GM20000 (cell line): ENCODE measurements at places on chromosomes 13 and 19.
A peak's percentile ranks its signal among the peaks of the same experiment; 100 is the strongest.

DNA sequence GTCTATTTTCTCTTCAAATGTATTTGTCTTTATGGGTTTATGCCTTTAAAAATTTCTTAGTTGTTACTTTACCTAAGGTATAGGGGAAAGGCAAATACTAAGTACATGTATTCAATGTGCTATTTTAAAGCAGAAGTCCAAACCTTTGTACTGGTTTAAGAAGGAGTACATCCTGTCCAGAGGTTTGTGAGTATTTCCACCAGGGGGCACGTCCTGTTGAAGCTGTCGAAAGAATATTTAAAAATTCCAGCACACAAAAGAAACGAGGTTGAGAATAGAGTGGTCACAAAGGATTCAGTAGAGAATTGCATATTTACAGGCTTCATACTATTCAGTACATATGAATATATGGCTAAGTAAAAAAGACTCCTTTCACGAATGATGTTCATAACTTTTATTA, 59.8 kb downstream of the URI1 start:
- no peak for DNase-seq

DNA sequence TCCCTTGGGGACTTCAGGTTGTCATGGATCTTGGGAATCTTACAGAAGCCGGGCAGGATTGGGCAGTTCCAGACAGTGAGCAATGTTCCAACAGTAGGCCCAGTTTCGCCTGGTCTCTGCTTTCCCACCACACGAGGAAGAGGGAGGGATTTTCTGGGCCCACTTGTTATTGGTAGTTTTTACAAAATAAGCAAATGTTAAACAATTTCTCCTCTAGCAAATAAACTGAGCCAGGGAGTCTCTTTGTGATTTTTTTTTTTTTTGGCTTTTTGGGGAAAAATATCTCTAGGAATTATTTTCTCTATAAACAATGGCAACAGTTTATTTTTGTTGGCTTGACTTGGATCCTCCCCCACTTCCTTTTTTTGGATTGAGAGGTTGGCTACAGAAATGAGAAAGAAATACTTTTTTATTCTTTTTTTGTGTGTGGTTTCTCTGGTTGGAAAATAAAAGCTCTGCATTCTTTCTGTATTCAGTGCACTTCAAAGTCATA, 89.3 kb downstream of the TM9SF2 start:
- no peak for DNase-seq

- peak; percentile 70 for DNase-seq
Observed at GRCh38 chr13:33228648-33229445, 56.7 kb downstream of the STARD13 start.

- DNase-seq = no peak
Observed at GRCh38 chr13:107993239-107993949, 221.9 kb downstream of the LIG4 start.

DNA sequence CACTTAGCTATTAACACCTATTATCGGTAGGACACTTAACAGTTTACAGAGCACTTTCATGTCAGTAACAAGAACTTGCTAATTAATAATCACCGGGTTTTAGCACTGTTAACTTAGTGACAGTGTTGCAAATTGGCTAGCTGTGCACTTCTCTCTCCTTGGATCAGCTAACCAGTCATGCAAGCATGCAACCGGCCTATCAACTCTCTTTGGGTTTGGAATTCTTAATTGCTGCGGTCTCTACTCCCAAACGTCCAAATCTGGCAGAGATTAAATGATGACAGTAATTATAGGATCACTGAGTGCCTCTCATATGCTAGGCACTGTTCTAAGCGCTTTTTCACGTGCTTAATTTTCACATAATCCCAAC, 1.2 kb downstream of the EPS15L1 start:
- DNase-seq = no peak

DNA sequence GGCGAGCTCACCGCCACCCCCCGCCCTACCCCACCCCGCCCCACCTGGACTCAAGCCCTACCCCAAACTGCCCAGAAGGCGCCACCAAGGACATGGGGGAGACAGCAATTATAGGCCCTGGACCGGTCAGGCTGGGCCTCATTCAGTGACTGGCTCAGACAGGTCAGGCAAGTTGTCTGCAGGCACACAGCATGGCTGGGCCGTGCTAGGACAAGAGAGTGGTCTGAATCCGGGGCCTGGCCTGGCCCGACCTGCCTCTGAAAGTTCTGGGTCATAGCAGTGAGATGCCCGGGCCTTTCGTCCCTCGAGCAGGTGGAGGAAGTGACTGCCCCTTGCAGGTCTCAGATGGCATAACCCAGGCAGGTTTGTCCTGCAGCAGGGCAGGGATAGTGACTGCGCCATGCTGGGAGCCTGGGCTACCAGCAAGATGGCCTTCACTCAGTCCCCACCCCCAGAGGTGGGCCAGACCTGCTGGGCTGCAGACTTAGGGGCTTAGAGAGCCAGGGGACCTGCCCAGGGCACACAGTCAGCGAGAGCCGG, 21.0 kb downstream of the COMP start:
- no peak for DNase-seq

DNA sequence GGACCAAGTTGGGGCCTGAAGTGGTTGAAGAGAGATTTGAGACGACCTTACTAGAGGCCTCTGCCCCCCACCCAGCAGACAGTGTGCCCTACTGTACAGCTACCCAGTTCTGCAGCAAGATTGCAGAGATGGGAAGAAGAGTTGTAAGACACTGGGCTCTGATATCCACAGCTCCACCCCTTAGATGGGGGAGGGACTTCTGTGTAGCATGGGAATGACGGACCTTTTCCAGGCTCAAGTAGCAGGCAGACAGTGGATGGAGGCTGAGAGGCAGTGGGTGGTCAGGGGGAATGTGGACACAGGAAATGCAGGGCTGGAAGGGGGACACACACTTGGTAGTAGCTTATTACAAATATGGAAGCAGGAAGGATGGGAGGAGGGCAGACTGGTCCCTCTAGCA, 13.0 kb downstream of the LRFN3 start:
- no peak for DNase-seq

DNA sequence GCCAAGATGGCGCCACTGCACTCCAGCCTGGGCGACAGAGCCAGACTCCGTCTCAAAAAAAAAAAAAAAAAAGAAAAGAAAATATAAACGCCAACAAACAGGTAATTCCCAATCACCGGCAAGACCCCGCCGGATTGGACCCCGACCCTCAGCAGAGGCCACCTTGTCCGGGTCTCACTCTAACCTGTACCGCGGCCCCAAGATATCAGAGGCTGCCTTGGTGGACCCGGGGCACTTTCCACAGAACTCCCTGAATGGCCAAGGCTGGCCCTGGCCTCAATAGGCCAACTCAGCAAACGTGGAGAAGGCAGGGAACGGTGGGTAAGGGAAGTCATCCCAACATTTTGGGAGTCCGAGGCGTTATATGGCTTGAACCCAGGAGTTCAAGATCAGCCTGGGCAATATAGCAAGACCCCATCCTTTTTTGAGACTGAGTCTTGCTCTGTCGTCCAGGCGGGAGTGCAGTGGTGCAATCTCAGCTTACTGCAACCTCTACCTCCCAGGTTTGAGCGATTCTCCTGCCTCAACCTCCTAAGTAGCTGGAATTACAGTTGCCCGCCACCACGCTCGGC, 27.8 kb downstream of the MAN2B1 start:
- no peak for DNase-seq

DNA sequence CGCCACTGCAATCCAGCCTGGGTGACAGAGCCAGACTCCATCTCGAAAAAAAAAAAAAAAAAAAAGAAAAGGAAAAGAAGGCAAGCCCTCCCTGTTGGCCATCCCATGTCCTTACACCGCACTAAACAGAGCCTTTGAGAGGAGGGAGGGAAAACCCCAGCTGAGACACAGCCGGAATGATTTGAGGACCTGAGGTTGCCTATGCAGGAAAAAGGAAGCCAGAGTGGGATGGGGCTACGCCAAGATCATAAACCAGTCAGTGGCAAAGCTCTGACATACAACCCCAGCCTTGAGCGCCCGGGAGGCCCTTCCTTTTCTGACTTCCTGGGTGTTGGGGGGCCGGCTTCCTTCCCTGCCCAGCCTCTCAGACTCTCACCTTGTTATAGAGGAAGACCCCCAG, 12.5 kb upstream of the CHERP start:
- DNase-seq = no peak

GRCh38 chr13:36329361-36329760, 16.8 kb downstream of the SPART start:
- DNase-seq = no peak

DNA sequence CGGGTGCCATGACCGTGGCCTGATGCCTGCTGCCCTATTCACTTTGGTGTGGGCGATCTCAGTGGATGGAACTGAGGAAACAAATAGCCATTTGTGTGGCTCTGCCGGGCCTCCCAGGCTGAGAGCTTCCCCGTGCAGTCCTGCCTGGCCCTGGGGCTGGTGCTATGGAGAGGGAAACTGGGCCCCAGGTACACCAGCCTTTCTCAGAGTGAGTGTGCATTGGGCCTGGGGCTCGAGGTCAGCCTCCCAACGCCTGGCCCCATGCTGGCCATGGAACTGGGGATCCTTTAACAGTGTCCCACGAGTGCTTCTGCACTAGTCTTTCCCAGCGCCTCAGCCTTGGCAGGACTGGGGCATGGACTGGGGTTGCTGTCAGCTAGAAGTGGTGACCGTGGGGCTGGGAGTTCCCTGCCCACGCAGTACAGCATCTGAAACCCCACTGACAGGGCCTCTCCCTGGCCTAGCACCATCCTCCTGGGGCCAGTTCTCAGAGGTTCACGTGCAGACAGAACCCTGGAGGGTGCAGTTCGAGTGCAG, 10.5 kb downstream of the PLEKHF1 start:
- DNase-seq = no peak

DNA sequence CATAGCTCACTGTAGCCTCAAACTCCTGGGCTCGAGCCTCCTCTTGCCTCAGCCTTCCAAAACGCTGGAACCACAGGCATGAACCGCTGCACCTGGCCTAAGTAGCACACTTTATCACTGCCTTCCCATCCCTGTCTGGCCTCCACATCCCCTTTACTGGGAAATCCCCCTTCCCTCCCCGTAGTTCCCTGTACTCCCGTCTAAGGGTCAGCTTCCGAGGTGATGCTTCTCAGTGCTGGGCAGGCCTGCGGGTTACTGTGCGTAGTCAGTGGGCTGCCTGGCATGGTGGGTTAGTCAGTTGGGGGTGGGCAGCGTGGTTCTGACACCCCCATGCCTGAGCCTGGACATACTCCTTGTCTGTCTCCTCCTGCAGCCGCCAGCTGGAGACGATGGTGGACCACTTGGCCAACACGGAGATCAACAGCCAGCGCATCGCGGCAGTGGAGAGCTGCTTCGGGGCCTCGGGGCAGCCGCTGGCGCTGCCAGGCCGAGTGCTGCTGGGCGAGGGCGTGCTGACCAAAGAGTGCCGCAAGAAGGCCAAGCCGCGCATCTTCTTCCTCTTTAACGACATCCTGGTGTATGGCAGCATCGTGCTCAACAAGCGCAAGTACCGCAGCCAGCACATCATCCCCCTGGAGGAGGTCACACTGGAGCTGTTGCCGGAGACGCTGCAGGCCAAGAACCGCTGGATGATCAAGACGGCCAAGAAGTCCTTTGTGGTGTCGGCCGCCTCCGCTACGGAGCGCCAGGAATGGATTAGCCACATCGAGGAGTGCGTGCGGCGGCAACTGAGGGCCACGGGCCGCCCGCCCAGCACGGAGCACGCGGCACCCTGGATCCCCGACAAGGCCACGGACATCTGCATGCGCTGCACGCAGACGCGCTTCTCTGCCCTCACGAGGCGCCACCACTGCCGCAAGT, 8.4 kb downstream of the PLEKHF1 start:
- no peak for DNase-seq

DNA sequence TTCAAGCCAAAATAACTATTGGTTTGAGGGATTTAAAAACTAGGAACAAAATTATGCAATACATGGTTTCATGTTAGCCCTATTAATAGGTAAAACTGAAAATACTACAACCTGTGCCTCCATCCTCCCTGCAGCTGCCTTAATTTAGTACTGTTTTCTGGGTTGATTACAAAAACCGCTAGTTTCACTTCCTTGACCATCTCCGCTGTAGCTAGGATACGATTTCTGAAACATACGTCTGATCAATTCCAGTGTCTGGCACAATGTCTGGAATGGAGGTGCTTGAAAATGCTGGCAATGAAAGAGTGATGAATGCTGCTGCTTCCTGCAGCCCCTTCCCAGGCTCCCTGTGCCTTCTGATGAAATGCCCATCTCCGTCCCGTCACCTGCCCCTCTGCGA, 273.5 kb downstream of the SHISA2 start:
- no peak for DNase-seq

DNA sequence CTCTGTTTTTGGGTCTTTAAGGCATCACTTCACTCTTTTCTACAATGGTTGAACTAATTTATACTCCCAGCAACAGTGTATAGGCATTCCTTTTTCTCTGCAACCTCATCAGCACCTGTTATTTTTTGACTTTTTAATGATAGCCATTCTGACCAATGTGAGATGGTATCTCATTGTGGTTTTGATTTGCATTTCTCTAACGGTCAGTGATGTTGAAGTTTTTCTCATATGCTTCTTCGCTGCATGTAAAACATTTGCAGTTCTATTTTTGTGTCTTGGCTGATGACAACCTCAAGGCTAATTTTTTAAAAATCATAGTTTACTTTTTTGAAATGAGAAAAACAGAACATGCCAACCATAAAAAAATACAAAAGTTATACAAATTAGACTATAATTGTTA, 258.2 kb upstream of the EDNRB start:
- no peak for DNase-seq

GRCh38 chr13:104773775-104774174, 1707.6 kb upstream of the SLC10A2 start:
- peak; percentile 15 for DNase-seq

DNA sequence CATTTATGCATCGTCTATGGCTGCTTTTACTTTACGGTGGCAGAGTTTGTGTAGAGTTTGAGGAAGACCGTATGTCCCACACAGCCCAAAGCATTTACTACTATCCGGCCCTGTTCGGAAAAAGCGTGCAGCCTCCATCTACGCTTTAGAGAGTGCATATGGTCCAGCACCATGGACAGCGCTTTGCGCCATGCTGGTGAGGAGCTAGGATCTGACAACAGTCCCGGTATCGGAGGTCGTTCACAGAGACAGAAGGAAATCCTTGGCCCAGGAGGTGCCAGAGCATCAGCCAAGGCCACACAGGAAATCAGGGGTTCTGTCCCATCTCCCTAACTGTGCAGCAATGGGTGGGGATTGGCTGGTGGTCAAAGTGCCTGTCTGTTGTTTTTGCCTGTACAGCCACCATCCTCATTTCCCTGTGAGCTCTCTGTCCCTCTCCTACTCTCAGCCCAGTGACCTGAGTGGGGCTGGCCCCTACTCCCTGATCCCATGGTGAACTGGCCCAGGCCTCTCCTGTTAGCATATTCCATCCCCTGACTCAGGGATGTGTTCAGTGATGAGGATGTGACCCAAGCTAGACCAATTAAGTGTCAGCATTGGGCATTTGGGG, 16.2 kb upstream of the PRODH2 start:
- peak; percentile 65 for DNase-seq

DNA sequence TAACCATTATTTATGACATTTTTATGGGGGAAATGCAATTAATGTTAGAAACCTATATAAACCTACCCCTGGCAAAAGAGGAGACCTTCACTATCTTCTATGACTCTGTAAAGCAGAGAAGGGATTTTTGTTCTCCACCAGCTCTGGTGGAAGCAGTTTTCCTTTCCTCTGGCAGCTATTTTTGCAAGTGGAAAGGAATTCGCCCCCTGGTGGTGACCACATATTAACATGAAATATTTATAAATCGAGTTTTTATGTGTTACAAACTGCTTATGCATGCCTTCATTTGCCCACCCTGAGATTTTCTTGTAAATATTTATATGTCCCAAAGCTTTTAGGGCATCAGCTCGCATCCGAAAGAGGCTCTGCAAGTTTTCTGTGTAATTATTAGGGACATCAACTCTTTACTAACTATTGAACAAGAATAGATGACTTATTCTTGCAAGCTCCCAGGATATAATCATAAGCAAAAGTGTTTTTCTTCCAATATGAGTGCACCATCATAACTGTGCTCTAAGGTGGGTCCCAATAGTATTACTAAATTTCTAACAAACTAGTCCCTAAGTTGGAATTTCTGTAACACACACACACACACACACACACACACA, 62.4 kb downstream of the SERTM1 start:
- peak; percentile 19 for DNase-seq
